ENCODE measurements at places on chromosomes 2 and 18.

- DNase-seq = no peak
These were observed at the start of gene MYO7B for GRCh38 chr2:127535422-127535901. Gene MYO7B (plus strand): TSS chr2:127535683. CDS start chr2:127559723, 24,040 bp downstream.

- no peak for DNase-seq
These were observed 217.5 kb downstream of the CYP26B1 start for GRCh38 chr2:71930049-71930681.

DNA sequence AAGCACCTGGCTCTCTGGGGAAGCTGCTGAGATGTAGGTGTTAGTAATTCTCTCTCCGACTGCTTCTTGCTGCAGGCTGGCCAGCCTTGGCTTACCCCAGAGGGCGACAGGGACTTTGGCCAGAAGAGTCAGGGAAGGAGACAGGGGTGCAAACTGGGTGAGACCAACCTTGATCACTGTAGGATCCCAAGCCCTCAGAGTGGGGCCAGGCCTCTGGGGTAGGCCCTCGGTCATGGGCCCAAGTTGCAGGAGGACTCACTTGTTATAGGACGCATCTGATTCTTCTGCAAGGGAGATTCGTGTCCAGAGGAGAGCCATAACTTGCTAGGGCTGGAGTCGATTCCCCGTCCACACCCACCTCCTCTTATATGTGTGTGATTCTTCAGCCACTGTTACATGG, 111.7 kb upstream of the SIX3 start:
- DNase-seq = no peak

- DNase-seq = no peak
These were observed 191.1 kb upstream of the REV1 start for GRCh38 chr2:99680946-99681345.

DNA sequence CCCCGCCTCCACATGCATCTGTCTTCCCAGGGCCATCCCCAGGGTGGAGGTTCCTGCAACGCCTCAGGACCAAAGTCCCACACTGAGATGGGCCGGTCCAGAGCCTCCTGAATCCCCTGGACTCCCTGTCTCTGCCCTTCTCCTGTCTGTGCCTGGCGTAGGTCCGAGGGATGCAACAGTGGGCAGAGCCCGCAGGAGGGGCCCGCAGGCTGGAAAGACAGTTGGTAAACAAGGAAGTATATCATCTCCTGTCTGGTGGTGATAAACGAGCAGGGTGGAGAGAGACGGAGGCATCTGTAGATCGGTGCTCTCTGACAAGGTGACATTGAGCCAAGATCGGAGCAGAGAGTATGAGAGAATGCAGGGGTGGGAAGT, 72.6 kb upstream of the RAB6C start:
- no peak for DNase-seq

DNA sequence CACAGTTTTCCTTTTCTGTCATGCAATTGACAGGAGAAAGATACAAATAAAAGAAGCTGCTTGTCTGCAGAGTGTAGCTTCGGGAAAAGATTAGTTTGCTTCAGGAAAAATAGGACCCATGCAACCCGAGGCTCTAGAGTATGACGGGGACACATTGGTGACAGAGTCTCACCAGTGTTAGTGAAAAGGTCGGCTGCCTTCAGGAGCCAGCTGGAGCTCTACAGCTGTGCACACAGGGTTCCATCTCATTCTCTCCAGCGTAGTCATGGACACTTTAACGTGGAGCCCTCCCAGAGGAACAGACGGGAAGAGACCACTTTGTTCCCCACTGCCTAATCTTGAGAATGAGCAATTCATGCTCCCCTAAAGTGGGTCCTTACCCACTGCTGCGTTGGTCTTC, 42.9 kb downstream of the FECH start:
- DNase-seq = no peak

DNA sequence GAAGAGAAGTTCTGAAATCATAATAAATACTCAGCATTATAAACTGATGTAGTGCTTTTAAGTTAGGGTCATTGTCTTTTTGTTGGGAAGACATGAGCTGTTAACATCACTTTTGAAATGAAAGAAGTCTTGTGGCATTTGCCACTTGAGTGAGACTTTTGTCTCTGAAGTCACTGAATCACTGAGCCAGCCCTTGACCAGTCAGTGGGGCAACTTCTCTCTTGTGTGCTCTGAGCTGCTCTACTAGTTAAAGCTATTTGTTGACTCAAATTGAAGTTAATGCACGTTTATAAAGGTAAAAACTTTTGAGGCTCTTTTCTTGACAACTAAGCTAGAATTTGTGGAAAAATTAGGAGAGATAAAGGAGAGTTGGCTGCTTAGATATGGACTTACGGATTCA, 6.7 kb downstream of the WDR43 start:
- no peak for DNase-seq

DNA sequence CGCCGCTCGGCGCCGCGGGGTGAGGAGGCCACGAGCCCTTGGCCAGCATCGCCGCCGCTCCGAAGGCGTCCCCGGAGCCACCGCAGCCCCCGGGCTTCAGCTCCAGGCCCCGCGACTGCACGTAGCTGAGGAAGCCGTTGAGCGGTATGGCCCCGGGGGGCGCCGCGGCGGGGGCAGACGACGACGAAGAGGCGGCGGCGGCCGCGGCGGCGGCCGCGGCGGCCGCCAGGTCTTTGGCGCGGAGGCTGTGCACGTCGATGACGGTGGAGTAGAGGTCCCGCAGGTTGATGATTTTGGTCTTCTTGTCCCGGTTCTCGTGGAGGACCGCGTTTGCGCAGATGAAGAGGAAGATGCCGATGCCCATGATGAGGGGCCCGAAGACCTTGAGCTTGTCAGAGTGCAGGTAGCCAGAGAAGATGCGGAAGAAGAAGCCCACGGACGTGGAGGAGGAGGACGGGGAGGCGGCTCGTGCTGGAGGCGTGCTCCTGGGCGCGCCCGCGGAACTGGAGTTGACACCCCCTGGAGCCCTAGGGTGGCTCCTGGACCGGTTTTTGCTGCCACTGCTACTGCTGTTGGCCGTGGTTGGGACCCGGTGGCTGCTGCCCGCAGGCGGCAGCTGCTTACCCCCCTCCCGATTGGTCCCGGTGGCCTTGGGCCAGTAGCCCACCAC, 4.0 kb downstream of the TMEM200C start:
- DNase-seq = no peak

DNA sequence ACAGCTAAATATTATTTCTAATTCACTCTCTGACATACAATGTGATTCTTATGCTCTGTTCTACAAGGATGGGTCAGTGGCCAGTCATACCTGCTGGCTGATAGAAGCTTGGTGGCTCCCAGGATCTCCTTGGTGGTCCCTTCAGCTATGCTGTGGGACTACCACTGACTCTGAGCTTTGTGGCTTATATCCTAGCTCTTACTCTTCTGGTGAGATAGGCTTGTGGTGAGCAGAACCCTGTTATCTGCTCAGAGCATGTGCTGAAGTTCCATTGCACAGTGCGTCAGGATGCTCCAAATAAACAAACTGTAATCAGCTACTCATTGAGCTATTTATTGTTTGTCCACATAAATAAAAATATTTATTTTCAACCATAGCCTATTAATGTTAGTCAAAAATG, 51.7 kb downstream of the MFSD6 start:
- DNase-seq = no peak

DNA sequence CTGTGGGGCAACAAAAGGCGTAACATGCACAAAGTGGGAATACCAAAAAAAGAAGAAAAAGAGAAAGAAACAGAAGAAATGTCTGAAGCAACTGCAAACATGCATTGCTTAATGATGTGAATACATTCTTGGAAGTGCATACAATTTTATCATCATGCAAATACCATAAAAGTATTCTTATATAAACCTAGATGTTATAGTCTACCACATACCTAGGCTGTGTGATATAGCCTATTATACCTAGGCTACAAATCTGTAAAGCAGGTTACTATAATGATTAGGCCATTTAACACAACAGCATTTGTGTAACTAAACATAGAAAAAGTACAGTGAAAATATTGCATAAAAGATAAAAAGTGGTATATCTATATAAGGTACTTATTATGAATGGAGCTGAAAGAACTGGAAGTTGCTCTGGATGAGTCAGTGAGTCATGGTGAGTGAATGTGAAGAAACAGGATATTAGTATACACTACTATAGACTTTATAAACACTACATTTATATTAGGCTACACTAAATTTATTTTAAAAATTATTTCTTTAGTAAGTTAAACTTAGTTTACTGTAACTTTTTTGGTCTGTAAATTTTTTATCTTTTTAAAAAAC, 319.4 kb upstream of the KCNH7 start:
- no peak for DNase-seq

DNA sequence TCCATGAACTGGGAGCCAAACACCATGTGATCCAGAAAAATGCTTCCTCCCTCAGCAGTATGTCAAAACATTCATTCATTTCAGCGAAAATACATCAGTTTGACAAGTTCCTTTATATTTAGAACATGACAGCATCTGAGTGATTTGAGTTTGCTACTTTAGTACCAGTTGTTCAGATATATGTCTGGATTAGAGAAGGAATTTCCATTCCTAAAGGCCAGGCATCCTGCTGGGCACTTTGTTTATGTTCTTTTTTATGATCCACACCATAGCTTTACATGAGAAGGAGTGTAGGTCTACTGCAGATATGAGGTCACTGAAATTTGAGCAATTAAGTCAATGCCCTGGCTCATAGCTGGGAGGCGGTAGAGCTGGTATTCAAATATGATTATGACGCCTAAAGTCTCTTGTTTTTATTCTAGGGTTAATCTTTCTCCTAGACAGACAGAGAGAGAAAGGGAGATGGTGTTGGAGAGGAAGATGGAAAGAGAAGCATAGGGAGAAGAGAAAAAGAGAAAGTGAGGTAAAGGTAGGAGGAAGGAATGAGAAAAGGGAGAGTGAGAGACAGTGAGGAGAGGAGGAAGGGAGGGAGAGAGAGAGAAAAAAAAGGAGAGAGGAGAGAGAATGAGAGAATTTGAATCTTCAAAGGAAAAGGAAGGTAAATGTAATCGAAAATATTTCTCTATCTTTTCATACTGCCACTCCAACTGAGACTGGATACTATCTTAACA, 839.5 kb upstream of the FANCL start:
- DNase-seq = no peak

- no peak for DNase-seq
These were observed 926.9 kb downstream of the TSN start for GRCh38 chr2:122682356-122682755.

GRCh38 chr2:230893338-230893737, 28.6 kb downstream of the ITM2C start:
- DNase-seq = no peak

DNA sequence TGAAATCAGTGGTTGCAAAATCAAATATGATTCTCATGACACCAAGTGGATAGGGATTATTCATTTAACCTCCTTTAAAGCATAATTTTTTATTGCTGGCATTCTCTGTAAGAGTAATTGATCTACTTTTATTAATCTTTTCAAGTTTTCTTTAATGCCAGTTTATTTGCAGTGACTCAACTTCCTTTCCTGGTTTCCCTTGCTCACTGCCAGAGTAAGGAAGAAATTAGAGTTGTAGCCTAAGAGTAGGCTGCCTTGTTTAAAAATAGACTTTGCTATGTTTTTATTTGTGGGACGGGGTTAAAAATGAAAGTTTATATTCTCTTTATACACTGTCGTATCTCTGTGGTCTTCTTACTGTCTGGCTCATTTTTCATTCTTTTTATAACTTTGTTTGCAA, 148.6 kb downstream of the WDR7 start:
- DNase-seq = no peak

- no peak for DNase-seq
These were observed 191.8 kb downstream of the IKZF2 start for GRCh38 chr2:212959471-212960117.

All from substantia nigra (tissue), 51 donors.